Activated T-helper 1 cell treated with anti-CD3 and anti-CD28 coated beads, Interleukin-2, amount 50 U/mL, for 16 hours (primary cell): ENCODE measurements at places on chromosomes 2 and 18.

- DNase-seq = no peak
Observed at GRCh38 chr18:28357766-28358401, 181.0 kb upstream of the CDH2 start.

GRCh38 chr2:121387591-121388325 lies 102.8 kb upstream of the TFCP2L1 start:
- DNase-seq = no peak

- no peak for DNase-seq
Observed at GRCh38 chr18:44759925-44760342, 79.2 kb downstream of the SETBP1 start.

GRCh38 chr2:55861733-55862132 lies 61.8 kb downstream of the EFEMP1 start:
- no peak for DNase-seq

DNA sequence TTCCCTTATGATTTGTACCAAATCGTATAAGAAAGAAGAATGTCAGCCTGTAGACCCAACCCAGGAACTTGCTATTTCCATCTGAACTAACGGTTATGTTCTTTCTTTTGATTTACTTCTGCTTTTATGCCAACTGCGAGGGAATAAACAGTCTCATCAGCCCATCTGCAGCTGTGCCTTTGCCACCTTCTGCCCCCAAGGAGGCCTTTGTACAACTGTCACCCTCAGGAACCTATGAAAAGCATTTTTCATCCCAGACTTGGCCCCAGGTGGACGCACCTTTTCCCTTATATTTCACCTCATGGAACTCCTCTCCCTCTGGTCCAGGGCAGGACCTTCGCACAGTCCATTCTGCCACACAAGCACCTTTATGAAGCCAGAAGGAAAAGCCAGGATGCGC lies 109.8 kb downstream of the AOX1 start:
- DNase-seq = no peak
